GM03348 (cell line): ENCODE measurements at places on chromosomes 6 and 20.

- no peak for DNase-seq
Measured at GRCh38 chr20:61503106-61503505, 251.0 kb downstream of the CDH4 start.

GRCh38 chr6:164554700-164555476 is 754.5 kb downstream of the C6orf118 start:
- DNase-seq = no peak

DNA sequence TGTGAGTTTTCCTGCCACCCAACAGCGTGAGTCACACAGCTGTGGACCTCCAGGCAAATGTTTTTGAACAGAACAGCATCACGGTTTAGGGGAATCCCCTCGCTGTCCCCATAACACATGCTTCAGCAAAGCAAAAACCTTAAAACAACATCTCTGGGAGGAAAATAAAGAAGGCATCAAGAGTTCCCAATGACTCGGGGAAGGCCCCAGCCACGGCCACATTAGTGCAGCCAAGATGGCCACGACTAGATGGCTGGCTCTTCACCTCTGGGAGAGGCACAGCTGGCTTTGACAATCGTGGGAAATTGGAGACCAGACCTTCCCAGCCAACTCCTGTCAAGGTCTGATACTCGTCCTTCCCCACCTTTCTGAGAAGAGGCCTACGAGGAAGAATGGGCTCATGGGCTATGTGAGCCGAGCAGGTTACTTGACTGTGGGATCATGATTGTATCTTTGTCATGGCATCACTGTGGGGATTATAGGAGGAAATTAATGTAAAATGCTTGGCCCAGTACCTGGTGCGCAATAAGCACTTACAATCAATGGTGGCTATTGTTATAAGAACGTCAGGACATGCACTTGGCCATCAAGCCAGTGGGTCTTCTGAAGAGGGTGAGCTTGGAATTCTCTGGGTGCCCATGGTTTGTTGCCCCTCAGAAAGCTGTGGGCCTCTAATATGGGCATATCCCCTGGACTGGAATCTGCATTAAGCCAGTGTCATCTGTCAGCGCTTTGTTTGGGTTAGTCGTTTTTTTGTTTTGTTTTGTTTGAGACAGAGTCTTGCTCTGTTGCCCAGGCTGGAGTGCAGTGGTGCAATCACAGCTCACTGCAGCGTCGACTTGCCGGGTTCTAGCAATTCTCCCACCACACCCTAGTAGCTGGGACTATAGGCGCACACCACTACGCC is 43.6 kb downstream of the FGD2 start:
- peak; percentile 53 for DNase-seq

DNA sequence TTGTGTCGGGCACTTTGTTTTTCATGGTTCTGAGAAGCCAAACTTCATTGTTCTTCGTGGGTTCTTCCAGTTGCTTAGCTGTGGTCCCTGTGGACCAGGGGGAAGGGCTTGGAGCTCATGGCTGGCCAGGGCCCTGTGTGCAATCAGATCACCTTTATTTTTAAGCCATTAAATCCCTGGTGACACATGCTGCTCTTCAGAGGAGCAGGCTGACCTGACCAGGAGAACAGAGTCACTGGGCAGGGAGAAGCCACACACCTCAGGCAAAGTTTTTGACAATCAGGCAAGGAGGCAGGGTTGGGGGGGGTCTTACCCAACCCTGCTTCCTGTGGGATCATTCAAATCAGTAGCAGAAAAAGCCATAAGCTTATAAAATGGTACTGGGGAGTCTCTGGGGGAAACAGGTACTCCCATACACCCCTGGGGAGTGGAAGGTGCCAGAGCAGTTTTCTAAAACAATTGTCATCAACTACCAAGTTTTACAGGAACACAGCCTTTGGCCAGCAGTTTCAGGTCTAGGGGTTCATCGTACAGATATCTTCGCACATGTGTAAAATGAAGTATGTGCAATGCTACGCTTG is 37.0 kb upstream of the PREX1 start:
- no peak for DNase-seq

- no peak for DNase-seq
Measured at GRCh38 chr6:18958146-18958545, 571.0 kb downstream of the RNF144B start.

- no peak for DNase-seq
Measured at GRCh38 chr6:122153557-122153956, 245.9 kb upstream of the HSF2 start.

- DNase-seq = no peak
Measured at GRCh38 chr6:6230286-6230685, 90.2 kb downstream of the F13A1 start.

DNA sequence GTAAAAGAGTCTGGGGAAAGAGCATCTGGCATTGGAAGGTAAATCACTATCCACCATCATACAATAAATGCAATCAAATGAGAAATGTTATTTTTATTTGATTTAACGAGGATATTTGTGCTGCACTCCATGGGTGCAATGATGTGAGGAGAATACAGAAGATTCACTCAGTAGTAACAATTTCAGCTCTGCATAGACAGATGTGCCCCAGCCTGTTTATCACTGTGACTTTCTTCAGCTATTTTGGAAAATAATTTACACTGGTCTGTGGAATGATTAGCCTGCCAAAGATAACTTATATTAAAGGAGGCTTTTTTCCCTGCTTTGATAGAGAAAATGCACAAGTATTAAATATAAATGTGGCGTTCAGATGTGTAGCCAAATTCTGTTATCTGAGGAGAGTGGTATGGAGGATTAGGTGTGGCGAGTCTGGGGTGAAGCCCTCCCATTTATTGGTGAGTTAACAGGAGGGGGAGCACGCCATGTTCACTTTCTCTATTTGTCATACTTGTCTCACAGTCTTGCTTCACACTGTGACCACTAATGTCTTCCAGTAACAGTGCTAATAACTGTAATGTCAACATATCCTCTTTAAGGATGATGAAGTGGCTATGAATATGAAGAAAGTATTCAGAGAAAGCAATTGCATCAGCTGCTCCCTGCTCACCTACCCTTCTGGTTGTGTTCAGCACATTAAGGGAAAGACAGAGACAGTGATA is 645.6 kb downstream of the MMUT start:
- DNase-seq = peak; percentile 27

- DNase-seq = peak; percentile 73
Measured at GRCh38 chr20:58017231-58017969, 211.1 kb downstream of the ANKRD60 start.

DNA sequence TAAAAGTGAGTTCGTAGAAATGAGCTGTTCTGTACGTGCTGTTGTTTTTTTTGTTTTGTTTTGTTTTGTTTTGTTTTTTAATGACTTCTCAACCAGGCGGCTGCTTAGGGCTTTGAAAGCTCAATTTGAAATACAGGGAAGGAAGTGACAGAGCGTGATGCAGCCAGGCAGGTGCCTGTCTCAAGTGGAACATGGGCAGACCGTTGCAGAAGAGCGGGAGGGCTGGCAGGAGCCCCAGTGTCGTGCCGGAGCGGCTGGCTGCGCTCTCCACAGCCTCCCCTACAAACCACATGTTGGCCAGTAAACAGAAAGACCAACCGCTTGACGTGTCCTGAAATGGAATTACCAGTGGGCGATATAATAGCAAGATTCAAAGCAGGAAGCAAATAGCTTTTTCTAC is 164.9 kb upstream of the RREB1 start:
- DNase-seq = peak; percentile 77

DNA sequence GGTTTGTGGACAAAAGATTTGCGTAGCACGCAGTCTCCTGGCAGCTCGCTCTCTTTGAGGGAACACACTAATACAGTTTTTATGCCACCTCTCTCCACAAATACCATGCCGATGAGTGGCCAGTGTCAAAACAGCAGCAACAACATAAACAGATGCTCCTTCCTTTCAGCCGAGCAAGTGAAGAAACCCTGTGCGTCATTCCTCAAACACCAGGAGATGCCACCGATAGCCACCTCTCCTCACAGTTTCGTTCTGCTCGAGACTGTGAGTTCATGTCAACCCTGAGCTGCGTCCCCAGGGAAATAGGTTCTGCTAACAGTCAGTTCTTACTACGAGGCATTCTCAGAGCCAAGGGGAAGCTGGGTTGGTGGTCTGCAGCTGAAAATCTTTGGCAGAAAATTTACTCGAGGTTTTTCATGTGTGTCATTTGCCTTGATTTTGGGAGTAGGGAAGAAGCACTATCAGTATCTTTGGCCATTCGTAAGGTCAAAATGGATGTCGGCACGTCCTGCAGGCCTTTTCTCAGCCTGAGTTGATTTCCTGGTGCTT is 59.9 kb downstream of the EYA2 start:
- DNase-seq = peak; percentile 81

GRCh38 chr6:24795106-24795505 is 3.6 kb downstream of the ARMH2 start:
- DNase-seq = no peak

DNA sequence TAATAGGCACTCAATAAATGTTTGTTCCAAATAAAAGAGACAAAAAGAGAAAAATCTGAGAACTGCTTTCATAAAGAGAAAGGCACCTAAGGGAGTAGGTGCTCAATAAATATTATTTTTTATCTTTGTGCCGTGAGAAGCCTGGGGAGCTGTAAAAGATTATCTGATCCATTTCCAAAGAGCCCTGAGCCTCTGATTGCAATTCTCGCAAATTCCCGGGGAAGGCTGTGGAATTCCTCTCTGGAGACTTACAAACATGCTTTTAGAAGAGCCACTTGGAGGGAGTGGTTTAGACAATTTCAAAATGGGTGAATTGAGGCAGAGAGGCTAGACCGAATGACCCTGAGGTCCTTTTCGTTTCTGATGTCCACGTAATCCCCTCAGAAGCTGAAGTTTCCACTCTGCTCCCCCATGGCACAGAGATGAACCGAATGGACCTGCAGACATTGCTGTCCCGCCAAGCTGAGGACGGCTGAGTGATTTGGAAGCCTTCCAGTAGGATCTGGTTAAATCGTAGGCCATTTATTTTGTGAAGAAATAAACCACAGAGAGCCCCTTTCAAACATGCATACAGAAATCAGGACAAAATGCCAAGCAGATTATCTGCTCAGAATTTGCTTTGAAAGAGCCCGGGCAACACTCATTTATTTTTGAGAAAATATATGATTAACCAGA is 77.8 kb downstream of the PKHD1 start:
- no peak for DNase-seq

GRCh38 chr6:170282512-170283158 is 8.2 kb downstream of the DLL1 start:
- no peak for DNase-seq

DNA sequence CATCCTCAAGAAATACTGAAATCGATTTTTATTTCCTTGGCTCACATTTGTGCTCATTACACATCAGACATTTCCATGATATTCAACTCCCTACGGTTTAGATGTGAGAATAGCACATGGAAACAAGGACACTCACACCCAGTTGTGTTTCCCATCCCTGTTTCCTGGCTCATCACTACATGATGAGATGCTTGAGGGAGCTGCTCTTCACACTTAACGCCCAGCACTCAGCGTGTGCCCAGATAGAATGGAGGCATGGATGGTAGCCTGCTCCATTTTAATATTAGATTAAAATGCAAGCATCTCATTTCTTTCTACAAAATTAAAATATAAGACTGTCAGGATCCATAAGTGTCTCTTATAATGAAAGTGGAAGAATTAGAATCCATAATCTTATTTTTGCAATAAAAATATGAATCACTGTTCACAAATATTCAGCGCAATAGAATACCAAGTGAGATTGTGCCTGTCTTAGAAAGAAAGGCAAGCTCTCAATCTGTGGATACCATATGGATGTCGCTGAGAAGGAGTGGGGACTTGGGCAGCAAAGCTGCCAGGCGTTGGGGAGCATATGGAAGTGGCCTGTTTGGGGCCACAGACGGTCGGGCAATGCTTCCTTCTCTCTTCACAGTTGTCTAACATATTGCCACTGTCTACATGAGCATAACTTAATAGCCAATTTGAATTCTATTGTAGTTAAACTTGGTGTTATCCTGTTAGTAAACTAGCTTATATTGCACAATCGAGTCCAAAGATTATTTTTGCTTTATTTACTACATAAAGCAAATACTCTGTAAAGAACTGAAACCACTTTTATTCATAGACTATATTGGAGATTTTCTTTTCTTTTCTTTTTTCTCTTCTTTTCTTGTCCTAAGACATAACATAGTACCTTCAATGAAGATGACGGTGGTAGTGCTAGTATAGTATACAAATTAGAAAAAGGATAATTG is 206.8 kb upstream of the QKI start:
- DNase-seq = no peak

DNA sequence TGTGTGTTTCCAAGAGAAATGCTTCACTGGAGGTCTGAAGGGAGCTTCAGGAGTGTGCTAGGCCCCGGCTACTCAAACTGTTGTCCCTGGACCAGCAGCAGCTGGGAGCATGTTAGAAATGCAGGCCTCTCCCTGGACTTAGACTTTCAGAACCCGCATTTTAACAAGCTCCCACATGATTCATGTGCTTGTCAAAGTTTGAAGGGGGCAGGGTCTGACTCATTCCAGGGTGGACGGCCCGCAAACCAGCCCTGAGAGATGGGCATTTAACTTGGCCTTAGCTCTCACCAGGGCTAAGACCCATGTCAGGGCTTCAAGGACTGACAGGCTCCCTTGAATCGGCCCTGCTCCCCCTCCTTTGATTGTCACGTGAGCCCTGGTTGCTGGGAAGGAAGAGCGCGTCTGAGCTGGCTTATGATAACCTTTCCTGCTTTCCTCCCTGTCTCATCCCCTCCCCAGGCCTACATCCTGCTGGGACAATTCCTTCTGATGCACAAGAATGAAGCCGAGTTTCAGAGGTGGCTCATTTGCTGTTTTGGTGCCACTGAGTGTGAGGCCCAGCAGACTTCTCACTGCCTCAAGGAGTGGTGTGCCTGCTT is 35.5 kb downstream of the BANF2 start:
- no peak for DNase-seq

DNA sequence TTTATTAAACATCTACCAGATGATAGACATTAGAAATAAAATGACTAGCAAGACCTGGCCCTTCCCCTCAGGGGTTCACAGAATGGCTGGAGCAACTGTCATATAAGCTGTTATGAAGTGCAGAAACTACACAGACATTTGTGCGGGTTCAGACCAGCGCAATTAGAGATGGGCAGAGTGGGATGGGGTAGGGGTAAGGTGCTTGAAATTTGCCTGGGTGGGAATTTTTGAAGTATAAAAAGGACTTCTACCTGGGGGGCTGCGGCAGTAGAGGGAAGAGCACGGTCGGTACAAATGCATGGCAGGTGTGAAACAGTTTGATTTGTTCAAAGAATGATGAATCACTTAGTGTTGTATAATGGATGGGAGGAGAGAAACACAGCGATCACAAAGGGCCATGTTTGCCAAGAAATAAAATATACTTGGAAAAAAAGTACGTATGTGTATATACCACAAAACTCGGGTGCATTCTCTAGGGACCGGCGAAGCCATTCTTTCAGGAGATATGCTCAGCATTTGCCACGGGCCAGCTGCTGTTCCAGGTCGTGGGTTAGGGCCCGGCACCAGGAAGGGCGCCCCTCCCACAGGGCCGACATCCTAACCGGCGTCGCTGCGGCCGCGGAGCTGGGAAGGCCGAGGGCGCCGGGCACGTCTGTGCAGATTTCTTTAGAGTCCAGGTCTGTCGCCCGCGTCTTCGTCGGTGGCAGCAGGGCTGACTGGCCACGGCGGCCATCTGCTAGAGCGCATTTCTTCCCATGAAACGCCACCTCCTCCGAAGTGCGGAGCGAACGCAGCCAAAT is 809 bp upstream of the NOL7 start:
- peak; percentile 72 for DNase-seq

- no peak for DNase-seq
Measured at GRCh38 chr6:67717281-67717680, 917.8 kb upstream of the ADGRB3 start.

GRCh38 chr20:50113420-50114224 is 672 bp upstream of the UBE2V1 start:
- DNase-seq = no peak
